ENCODE measurements at places on chromosomes 1 and 21.

DNA sequence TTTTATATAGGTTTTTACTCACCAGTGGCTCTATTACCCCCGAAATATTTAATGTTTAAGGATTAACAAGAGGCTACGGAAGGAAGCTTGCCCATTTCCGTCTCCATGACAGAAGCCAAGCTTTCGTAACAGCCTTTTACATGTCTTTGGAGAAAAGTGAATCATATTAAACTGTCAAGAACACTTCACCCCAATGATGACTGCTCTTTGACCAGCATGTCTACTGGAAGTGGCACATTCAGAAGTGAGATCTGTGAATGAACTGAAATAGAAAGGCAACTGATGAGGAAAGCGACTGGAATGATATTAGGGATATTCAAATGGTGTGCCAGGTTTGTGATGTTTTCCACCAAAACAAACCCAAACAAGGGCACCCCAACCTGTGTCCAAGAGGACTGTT lies 8.5 kb upstream of the PRDM15 start:
- DNase-seq: no peak

GRCh38 chr21:27818847-27819246 lies 852.0 kb upstream of the ADAMTS5 start:
- no peak for DNase-seq

DNA sequence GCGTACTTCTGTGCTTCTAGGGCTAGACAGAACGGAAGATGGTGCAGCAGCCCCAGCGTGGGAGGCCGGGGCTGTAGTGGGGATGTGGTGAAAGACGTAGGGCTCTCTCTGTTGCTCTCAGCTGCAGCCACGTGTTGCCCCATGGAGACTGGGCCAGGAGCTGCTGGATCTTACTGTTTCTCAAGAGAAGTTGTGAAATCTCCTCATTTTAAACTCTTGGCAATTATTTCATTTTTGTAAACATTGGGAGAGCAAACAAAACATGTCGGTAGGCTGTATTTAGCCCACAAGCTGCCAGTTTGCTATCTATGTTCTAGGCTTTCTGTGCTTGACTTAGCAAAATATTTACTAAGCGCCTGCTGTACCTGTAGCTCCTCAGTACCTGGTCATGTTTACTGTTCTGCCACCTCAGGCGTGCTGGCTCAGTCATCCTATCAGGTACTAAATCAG lies 15.9 kb upstream of the ELOA start:
- no peak for DNase-seq

DNA sequence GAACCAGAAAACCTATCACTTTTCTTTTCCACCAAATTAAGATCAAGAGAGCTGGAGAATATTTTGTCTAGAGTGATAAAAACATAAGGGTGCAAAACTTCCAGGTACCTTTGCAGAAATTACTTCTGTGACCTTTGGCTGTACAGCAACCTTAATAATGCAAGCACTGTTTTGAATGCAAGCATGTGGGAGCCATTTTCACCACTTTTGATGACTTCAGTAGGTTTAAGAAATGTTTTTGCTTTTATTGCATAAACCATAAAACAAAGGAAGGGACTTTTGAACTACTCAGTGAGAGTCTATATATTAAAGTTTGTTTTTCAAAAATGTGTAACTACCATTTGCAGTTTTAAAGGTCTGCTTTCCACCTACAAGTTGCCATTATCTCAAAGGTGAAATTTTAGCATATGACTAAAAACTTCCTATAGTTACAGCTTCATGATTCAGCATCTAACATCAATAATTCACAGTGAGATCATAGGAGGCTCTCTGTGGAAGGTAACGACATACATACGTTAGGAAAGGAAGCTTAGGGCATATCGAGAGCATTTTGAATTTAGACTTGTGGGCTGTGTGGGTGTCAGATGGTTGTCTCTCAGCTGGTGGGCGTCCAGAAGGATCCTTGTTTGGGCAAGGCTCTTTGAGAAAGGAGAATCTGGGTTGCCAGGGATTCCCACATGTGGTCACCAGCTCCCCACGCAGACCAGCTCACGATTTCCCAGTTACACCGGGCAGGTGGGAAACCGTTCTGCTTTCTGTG lies 1.1 kb upstream of the GADD45A start:
- no peak for DNase-seq

DNA sequence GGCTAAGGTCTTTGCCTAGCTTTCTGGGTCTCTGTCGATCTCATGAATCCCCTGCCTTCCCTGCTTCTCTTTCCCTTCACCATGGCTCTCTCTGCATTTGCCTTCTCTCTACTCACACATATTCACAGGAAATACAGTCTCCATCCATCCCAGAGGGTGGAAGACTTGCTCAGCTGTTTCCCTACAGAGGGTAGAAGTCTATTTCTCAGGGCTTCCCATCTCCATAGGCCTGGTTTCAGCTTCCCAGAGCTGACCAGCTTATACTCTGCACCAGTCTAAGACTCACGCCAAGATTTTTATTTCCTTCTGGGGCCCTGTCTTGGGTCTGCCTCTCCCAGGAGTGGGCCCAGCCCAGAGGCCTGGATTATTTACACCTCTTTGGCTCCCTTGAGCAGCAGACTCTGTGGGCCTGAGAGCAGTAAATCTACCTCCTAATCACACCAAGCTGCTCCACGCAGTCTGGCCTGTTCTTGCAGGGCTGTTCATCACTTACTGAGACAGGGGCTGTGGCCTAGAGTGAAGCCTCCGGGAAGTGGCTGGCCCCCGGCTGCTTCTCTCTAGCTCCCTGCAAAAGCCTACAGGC lies 102.5 kb downstream of the PLXNA2 start:
- DNase-seq: no peak

DNA sequence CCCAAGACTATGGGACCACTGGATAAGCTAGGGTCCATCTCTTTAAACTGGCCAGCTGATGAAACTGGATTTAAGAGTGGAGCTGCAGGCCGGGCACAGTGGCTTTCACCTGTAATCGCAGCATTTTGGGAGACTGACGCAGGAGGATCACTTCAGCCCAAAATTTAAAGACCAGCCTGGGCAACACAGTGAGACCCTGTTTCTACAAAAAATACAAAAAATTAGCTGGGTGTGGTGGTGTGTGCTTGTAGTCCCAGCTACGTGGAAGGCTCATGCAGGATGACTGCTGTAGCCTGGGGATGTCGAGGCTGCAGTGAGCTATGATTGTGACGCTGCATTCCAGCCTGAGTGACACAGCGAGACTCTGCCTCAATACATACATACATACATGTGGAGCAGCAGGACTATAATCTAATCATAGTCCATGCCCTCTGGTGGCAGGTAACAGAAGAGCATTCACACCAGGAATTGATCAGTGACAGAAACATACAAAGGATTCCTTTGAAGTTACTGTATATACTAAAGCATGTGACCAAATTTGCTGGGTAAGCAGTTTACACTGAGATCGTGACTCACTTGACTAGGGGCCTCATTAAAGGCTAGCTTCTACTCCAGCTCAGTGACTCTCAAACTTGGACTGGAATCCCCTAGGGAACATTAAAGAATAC lies 101.5 kb upstream of the SLFNL1 start:
- DNase-seq: no peak

DNA sequence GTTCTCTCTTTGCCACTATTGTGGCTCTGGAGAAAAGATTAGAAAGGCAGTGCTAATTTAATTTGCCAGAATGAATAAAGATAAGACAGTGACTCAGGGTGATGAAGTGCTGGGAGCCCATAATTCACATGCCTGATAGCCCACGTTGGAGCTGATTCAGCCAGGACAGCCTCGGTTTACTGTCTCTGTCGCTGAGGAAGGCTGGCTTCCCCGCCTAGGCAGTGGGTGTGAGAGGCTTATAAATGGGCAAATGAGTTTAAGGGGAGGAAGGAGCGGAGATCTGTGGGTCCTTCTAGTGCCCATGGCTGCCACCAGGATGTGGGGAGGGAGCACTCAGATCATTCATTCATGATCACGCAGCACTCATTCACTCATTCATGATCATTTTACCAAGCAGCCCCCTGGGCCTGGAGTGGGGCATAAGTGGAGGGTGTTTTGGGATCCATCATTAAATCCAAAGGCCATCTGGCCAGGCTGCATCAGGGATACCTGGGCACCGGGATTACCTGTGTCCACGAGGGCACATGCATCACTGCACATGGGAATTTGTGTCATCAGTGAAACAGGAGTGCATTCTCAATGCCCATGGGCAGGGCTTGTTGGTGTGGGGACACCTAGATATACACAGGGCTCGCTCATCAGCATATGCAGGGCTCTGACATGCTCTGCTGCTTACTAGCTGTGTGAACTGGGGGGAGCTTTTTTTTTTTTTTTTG lies 315.4 kb downstream of the MATN1 start:
- no peak for DNase-seq

- no peak for DNase-seq
Measured at GRCh38 chr1:33350611-33351280, 29.8 kb upstream of the A3GALT2 start.

DNA sequence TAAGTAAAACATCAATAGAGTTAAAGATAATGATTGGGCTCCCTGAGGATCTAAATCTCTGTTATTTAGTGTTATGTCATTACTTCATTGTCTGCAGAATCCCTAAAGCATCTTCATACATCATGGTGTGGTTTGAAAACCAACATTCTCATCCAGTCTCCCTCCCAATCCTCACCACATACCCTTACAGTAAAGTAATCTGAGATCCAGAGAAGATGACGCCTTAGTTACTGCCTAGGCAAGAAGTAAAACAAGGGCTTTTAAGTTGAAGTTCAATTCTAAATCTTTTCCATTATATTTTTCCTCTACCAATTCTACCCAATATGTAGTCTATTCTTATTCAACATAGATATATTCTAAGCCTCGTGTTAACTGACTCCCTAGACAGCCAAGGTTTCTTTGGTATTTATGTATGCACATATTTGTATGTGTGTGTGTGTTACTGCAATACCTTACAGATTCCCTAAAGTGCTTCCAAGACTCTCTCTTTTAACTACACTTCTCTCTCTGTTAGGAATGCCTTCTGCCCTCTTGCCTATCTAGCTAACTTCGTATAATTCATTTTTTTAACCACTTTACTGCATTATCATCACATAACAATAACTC lies 17.3 kb downstream of the DPH5 start:
- DNase-seq: no peak

- no peak for DNase-seq
Measured at GRCh38 chr1:89918794-89919155, 76.1 kb upstream of the ZNF326 start.

GRCh38 chr1:76110666-76111065 lies 36.1 kb downstream of the ST6GALNAC3 start:
- no peak for DNase-seq

DNA sequence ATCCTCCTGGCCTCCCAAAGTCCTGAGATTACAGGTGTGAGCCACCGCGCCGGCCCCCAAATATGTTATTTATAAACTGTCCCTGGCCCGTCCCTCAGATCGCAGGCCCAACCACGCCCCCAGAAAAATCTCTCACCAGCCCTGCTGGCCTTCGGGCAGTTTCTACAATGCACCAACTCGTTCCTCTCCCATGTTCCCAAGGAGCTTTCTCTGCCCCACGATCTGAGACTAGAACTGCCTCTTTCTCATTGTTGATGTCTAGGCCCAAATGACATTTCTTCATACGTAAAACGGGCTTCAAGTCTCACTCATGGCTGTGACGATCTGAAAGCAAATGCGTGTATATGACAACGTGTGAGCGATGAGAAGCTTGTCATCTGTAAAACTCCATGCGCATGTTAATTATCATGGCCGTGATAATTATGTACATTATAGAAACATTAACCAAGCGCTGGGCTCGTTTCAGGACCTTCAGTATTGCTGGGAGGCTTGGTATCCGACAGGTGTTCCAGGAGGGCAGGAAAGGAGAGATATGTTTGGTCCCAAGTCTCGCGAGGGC lies 748 bp upstream of the NIPAL3 start:
- DNase-seq: no peak

DNA sequence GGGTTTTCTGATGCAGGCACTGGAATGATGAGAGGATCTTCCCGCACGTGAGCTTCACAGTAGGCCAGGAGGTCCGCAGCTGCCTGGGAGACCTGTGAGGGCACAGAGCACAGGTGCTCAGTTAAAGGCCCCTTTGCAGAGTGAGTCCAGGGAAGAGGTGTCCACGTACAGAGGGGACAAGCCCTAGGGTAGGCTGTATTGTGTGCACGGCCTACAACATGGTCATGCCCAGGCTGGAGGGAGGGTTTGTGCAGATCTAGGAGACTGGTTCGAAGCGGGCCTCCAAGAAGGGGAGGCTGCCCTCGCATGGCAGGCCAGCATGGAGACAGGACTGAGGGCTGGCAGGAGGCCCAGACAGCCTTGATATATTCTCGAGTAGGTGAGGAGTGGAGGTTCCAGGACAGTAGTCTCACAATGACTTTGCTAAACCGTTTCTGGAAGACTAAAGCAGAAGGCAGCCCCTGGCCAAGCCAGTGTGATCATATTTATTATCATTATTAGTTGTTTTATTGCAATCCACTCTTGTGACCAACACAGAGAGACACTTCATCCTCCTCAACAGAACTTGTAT lies 48.0 kb upstream of the B3GALNT2 start:
- no peak for DNase-seq

GRCh38 chr1:215345766-215346165 lies 221.3 kb upstream of the KCTD3 start:
- no peak for DNase-seq

GRCh38 chr1:52588535-52588934 lies 13.6 kb upstream of the GPX7 start:
- no peak for DNase-seq

GRCh38 chr1:183185941-183186490 lies at the start of gene LAMC2:
LAMC2 (plus strand) TSS chr1:183186264; CDS start chr1:183186353, 89 bp downstream.
- no peak for DNase-seq

DNA sequence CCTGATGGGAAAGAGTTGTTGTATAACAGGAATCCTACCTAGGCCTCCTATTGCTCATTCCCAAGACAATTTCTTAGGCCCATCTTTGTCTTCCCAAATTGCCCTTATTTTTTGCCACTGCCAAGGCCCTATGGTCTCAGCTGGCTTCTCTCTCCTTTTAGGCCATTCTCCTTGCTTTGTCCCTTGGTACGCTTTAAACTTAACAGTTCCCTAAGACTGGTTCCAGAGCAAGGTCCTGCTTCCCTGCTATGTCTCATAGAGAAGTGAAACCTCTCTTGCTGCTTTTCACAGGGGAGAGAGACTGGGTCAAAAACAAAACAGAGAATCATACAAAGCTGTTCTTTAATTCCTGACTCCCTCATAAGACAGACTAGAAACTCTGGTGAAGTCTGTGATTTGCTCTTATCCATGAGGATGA lies 77.1 kb downstream of the XCL2 start:
- DNase-seq: no peak

- DNase-seq: no peak
Measured at GRCh38 chr1:86365896-86366295, 30.2 kb downstream of the ODF2L start.

- DNase-seq: peak; percentile 2
Measured at GRCh38 chr1:22331618-22332423, 119.8 kb upstream of the ZBTB40 start.
